ENCODE measurements at places on chromosomes 2 and 18.

- no peak for DNase-seq
Measured at GRCh38 chr2:159592441-159592840, 23.9 kb downstream of the BAZ2B start.

DNA sequence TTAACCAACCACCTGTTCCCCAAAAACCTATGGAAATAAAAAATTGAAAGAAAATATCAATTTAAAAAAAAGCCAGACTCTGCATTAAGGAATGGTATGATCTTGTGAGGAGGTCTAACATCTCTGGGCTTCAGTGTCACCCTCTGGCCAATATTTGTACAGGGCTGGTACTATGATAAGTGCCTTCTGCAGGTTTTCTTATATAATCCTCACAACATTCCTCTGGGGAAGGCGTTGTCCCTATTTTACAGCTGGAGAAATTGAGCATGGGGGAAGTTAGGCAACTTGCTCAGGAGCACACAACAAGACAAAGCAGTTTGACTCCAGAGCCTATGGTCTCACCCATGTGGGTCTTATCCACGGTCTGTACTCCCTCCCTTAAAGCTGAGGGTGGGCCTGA lies 86.0 kb downstream of the ZBTB7C start:
- no peak for DNase-seq

- no peak for DNase-seq
Measured at GRCh38 chr18:4961121-4961909, 235.7 kb downstream of the AKAIN1 start.

DNA sequence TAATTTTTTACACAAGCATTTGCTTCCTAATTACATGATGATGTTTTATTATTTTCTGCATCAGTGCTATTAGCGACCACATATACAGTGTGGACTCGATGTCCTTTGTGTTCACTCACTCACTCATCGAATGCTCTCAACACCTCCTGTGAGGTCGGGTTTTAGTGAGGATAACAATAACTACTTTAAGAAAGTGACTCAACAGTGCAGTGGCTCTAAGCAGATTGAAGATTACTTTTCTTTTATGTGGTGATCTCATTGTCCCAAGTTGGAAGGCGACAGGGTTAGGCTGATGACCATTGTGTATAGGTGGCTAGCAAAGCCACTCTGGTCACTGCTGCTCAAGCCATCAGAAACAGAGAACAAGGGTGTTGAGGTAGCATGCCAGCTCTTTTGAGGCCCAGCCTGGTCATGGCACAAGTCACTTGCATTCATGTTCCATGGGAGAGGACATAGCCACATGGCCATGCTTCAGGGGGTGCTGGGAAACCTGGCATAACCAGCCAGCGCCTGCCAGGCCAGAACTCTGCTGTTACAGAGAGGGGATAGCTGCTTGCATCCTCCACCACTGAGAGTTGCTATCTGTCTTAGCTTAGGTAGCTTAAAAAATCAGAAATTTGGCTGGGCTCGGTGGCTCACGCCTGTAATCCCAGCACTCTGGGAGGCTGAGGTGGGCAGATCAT lies 60.4 kb downstream of the PDCL3 start:
- no peak for DNase-seq

DNA sequence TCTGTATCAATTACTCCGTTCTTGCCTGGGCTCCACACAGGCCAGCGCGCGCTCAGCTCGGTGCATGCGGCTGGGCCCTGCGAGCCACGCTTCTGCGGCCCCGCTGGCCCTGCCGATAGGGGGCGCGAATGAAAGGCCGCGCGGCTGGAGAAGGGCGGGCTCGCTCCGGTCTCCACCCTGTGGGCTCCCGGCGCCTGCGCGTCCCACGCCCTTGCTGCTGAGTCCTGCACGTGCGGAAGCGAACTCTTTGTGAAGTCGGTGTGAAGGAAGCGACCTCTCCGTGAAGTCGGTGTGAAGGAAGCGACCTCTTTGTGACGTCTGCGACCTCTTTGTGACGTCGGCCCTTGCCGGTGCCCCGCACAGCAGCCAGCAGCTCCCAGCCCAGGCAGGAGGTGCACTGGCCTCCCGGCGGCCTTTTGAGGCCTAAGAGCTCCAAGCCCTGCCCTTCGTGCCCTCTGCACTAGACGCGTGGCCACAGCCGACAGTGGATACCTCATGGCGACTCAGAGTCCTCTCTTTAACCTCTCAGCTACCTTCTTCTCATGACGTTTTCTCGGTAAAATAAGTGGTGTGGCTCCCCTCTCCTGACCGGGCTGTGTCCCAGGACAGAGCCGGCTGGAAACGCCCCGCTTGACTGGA lies 391.9 kb upstream of the RAB6C start:
- DNase-seq = no peak

DNA sequence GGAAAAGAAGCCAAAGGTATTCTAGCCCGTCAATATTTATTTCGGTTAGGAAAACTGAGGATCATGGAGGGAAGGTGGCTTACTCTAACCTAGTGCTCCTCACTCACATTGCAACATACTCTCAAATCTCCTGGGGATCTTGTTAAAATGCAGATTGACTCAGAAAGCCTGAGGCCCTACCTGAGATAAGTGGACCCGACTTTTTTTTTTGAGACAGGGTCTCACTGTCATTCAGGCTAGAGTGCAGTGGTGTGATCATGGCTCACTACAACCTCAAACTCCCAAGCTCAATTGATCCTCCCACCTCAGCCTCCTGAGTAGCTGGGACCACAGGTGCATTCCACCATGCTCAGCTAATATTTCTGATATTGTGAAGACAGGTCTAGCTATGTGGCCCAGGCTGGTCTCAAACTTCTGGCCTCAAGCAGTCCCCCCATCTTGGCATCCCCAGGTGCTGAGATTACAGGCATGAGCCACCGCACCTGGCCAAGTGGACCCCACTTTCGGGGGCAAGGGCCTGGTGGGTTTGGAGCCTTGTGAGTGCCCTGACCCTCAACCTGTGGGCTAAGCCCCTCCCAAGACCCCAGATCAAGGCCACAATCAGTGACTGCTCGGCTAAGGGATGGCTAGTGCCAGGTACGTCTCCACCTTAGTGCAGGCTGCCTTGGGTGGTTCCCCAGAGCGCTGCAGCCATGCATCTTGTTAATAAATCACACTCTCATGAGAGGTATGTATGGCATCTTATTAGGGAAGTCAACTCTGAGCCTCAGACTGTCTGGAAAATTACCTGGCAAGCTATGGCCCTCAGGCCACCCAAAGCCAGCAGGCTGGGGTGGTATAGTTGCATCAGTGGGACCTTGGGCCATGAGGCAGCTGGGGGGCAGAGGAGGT lies 1.1 kb upstream of the NEURL3 start:
- no peak for DNase-seq

DNA sequence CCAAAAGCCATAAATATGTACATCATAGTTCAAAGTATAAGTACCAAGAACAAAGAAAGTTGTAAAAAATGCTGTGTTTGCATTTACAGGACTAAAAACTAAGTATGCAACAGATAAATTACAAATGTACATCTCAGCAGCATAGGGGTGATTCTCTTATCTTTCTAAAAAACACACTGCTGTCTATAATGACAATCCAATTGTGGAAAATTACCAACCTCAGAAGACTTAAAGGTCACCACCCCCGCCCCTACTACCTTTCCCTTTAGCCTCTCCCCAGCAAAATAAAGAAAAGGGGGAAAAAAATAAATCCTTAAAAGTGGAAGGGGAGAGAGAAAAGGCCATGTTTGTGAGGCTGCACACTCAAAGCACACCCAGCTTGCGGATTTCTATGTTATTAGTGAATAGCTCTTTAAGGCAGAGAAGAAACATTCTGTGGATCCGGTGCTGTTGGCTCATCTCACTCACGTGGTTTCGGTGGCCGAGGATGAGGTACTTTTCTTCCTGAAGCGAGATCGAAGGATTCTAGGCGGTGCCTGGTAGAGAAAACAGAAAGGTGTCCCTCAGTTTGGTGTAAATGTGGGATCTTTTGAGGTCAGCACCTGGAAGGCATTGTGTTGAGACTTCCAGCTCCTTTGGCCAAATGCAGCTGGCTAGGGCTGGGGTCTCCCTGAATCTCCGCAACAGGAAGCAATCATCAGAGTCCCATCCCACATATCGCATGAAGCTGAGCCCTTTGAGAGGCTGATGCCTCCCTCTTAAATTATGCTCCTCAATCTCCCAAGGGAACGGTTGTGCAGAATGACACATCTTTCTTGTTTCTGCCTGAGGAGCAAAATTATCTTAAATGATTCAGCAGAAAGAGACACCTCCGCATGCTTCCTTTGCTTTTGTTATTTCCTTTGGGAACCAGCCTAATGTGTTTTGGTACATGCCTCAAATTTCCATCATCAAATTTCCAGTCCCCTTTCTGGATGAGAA lies 17.6 kb downstream of the MRPL35 start:
- DNase-seq = no peak

GRCh38 chr2:100513650-100514049 lies 43.4 kb downstream of the NMS start:
- no peak for DNase-seq

GRCh38 chr2:215601990-215602721 lies 166.3 kb upstream of the FN1 start:
- DNase-seq = no peak

- no peak for DNase-seq
Measured at GRCh38 chr2:130755256-130756052, at the start of gene AMER3. Gene AMER3 (plus strand): TSS chr2:130755540. CDS start chr2:130762073, 6,533 bp downstream.

- no peak for DNase-seq
Measured at GRCh38 chr2:200496696-200497095, 13.2 kb downstream of the KCTD18 start.

DNA sequence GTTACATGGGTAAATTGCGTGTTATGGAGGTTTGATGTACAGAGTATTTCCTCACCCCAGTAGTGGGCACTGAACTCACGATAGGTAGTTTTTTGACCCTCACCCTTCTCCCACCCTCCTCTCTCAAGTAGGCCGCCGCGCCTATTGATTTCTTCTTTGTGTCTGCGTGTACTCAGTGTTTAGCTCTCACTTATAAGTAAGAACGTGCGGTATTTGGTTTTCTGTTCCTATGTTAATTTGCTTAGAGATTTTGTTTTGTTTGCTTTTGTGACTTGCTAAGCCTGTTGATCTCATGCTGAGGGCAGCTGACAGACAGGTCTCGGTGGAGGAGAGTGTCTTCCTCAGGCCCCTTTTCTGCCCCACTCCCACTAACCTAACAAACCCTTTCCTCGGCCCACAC lies 36.2 kb downstream of the ACOXL start:
- no peak for DNase-seq

- no peak for DNase-seq
Measured at GRCh38 chr18:21056545-21056944, 55.1 kb downstream of the ROCK1 start.

DNA sequence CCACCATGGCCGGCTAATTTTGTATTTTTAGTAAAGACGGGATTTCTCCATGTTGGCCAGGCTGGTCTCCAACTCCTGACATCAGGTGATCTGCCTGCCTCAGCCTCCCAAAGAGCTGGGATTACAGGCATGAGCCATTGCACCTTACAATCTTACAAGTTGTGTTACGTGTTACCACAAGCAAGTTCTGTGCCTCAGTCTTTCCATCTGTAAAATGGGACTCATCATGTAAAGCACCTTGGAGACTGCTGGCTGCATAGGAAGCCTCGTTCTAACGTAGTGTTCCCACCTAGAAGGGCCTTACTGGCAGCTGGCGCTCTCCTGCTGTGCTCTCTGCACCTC lies 10.0 kb downstream of the DNAJB2 start:
- DNase-seq = no peak

DNA sequence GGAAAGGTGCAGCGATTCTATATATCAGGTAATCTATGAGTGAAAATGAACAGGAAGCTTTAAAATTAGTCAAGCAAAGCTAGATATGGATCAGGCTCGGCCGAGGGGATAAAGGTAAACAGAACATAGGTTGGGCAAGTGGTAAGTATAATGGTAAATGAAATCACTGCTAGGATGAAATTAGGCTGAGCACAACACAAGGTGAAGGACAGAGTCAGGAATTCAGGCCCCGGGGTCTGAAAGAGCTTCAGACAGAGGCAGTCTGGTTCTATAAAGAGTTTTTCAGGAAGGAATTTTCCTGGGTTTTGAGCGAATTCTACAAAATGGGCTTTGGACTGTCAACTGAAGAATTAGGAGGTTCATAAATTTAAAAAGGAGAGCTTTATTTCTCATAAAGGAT lies 513.2 kb upstream of the CDH2 start:
- no peak for DNase-seq

- DNase-seq = no peak
Measured at GRCh38 chr18:36379435-36379984, 82.0 kb downstream of the FHOD3 start.

GRCh38 chr2:133839677-133840076 lies 271.4 kb upstream of the NCKAP5 start:
- DNase-seq = no peak

DNA sequence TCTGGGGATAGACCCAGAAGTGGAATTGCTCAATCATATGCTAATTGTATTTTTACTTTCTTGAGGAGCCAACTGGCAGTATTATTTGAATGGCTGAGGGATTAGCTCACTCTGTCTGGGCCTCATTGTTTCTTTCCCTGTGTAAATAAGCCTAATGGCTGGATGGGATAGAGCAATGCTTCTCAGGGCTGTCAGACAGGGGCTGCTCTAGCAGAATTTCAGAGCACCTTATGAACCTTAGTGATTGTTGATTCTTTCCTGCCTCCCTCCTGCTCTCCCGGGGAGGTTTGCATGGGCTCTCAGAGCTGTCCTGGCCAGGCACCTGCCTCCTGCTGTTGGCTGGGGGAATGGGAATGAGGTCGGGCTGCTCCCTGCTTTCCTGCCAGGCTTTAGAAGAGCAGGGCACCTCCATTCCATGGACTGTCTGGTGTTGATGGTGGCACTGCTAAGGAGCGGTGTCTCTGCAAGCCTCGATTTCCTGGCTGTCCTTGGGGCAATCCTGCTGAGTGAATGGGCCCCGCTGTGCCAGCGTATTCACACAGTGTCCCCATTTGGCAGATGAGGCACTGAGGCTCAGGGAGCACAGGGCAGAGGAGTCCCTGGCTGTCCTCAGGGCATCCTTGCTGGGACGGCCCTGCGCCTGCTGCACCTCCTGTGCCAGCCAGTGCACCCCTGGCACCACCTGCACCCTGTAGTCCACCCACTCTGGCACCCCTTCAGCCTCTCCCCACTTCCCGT lies 468.2 kb upstream of the HS6ST1 start:
- DNase-seq = no peak

DNA sequence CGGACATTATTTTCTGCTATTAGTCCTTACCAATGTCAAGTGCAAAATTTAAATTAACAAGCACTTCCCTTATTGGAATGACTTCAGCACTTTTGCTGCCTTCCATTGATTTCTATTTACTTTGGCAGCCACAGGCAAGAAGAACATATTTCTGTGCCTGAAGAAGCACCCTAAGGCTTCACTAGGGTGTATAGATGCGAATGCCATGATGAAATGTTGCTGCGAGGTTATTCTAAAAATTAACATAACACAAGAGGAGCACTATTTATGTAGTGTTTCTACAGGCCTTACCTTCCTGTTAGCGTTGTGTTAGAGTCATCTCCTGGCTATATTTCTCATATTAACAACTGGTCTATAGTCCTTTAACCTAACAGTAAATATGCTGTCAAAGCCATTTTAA lies 365.0 kb upstream of the HNRNPA3 start:
- no peak for DNase-seq

Measured in activated naive CD4-positive, alpha-beta T cell (primary cell).